ENCODE measurements at places on chromosomes 6 and 20.
A peak's percentile ranks its signal among the peaks of the same experiment; 100 is the strongest.

DNA sequence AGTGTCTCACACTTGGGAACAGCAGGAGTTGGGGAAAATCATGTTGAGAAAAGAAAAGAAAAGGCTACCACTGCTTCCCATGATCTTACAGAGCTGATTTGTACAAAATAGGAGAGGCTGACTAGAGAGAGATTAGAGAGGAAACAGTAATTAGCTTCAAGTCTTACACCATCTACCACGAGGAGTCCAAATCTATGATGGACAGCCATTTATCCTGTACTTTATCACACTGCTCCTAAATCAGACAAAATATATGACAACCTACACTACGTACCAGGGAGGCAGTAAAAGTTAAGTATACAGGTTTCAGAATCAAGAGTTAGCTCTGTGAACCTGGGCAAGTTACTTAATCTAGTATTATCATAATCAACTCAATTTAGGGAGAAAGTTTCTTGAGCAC is 38.0 kb downstream of the RARS2 start:
- DNase-seq, result no peak

GRCh38 chr20:50341880-50342637 is 151.4 kb downstream of the CEBPB start:
- no peak for DNase-seq

GRCh38 chr20:8933381-8933807 is 135.5 kb upstream of the PLCB4 start:
- no peak for DNase-seq

DNA sequence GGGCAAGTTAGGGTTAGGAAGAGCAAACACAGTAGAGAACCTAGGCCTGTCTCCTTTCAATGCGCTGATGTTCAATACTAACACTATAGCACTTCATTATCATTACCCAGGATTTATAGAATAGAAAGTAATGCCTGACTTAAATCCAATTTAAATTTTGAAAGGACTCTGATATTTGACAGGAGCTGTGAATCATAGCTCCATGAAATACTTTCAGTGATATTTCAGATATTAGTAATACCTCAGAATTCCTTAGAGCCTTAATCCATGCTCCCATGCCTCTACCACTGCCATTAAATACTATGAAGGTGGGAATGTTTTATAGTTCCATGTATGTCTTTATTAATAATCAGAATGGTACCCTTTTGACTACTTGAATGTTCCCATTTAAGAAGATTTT is 530.2 kb downstream of the BCKDHB start:
- DNase-seq, result no peak

- DNase-seq, result no peak
Measured at GRCh38 chr6:16388488-16388887, 150.1 kb downstream of the GMPR start.

- DNase-seq, result no peak
Measured at GRCh38 chr20:20489648-20490341, 121.9 kb downstream of the INSM1 start.

- no peak for DNase-seq
Measured at GRCh38 chr6:117072134-117072533, 193.2 kb upstream of the VGLL2 start.

GRCh38 chr6:37762806-37763205 is 56.7 kb upstream of the ZFAND3 start:
- DNase-seq, result no peak

DNA sequence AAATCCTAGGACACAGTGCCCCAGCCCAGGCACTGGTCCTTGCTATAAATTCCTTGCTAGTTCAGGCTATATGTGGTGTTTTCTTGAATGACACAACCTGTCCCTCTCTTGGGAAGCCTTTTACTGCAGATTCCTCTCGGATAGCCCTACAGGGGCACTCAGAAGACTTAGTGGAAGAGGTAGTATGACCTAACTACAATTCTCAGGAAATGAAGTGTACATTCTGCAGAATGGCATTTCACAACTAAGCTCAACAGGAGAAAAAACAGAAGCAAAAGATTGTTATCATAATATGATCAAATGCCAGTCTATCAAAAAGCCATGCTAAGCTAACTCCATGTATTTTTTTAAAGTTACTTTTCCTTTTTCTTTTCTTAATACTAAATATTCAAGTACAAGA is 66.3 kb upstream of the FBXL4 start:
- DNase-seq, result no peak

- DNase-seq, result peak; percentile 3
Measured at GRCh38 chr6:49326347-49326746, 136.7 kb downstream of the MMUT start.

GRCh38 chr20:59421920-59422637 is 121.7 kb downstream of the EDN3 start:
- no peak for DNase-seq

- no peak for DNase-seq
Measured at GRCh38 chr6:37514321-37514771, 14.7 kb upstream of the CCDC167 start.

DNA sequence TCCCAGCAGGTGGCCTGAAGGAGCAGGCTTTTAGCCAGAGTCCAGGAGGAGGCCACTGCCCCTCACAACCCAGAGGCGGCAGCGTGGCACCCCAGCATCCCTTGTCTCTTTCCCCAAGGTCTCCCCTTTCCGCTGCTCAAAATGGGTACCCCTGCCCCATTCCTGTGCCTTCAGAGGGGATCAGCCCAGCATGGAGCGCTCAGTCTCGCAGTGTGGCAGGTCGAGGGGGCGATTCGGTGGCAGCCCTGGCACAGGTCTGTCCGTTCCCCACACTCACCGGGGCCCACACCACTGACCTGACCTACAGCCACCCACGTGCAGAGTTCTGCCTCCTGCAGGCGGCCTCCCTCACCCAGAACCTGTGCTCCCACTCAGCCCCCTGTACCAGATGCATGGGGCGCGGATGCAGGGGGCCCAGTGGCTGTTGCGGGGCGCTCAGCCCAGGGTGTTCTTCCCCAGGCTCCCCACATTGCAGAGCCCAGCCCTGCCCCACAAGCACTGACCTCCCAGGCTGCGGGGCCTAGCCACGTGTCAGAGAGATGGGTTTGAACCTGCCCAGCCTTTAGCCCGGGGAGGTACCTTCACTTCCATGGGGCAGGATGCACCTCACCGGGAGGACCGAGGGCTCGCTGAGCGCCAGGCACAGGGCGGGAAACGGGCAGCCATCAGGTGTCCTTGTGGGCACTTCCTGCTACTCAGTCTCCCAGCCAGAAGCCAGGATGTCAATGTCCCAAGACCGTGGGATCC is 41.8 kb downstream of the DSTN start:
- DNase-seq, result peak; percentile 71

GRCh38 chr6:100105919-100106529 is 112.0 kb upstream of the MCHR2 start:
- DNase-seq, result no peak

DNA sequence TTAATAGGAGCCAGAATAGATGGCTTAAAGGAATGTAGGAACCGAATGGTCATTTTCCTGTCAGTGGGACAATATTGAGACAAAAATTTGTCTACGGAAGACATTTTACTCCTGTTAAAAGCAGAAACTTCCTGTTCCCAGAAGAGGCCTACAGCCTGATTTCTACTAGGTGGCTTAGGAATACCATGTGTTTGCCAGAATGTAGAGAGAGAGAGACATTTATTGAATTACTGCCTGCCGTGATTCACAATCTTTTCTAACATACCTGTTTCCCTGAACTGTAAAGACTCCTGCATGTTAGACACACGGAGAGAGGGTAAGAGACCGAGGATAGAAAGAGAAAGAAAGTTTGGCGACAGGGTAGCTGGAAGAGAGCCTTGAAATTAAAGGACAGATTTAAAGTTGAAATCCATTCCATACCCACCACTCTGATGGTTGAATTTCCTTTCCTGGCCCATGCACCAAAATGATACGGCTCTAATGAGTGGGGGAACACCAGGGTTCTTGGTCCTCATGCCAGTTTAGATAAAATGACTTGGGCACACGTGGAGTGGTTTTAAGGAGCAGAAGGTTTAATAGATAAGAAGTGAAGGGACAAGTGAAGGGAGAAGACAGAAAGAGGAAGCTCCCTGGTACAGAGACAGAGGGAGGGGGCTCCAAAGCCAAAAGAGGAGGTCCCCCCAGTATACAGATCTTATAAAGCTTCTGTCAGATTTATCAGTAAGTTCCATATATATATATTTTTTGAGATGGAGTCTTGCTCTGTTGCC is 22.5 kb downstream of the NCOA3 start:
- no peak for DNase-seq

GRCh38 chr6:25008707-25009392 is 73.1 kb upstream of the RIPOR2 start:
- DNase-seq, result no peak

DNA sequence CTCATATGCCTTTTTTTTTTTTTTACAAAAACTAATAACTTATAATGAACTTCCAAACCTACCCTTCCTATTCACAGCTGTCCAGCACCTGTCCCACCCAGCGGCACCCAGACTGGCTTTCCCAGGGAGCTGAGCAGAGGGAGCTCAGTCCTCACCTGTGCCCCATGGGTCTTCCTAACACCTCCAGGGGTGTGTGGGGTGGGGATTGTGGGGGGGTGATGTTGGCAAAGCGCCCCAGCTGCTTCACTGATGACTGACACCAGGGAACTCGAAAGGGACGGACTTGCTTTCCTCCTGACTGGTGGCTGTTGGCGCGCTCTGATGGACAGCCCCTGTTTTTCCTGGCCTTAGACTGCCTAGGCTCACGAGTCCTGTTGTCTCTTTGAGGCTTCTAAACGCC is 14.2 kb upstream of the SYNJ2 start:
- no peak for DNase-seq

- DNase-seq, result no peak
Measured at GRCh38 chr6:162337412-162337811, 390.2 kb downstream of the PRKN start.

DNA sequence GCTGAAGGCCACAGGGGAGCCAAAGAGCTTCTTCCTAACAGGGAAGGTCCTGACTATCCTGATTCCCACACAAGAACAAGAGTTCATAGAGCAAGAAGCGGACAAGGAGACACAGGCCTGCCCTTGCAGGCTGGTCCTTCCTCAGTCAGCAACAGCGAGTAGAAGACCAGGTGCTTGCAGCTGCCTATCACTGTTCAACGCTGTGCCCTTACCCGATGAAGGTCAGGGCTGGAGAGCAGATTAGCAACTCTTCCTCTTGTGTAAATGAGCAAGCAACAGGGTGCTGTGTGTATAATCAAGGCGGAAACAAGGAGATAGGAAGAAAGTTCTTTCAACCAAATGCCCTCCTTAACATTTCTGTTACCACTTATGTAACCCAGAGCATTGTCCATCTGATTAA is 115.3 kb upstream of the SPACA1 start:
- no peak for DNase-seq

GRCh38 chr6:119240257-119241110 is 109.1 kb downstream of the MAN1A1 start:
- DNase-seq, result no peak
